ENCODE measurements at places on chromosomes 11 and 22.

GRCh38 chr11:47104261-47104950, 72.3 kb downstream of the ARFGAP2 start:
- DNase-seq = peak; percentile 34

GRCh38 chr11:42812361-42812760, 499.4 kb upstream of the API5 start:
- no peak for DNase-seq

DNA sequence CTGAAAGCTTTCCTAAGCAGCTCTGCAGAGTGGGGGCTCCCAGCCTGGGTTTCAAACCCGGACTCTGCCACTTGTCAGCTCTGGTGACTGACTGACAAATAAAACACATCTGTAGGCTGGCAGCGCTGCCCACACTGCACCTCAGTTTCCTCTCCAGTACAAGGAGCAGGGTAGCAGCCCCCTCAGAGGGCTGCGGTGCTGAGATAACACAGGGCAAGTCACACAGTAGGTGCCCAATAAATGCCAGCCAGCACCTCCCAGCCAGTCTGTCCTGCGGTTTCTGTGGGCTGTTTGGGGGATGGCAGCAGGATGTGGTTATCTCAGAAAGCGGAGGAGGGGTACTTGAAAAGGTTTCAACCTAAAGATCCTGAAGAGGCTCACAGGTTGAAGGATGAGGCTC, 1.5 kb downstream of the SYT12 start:
- no peak for DNase-seq

DNA sequence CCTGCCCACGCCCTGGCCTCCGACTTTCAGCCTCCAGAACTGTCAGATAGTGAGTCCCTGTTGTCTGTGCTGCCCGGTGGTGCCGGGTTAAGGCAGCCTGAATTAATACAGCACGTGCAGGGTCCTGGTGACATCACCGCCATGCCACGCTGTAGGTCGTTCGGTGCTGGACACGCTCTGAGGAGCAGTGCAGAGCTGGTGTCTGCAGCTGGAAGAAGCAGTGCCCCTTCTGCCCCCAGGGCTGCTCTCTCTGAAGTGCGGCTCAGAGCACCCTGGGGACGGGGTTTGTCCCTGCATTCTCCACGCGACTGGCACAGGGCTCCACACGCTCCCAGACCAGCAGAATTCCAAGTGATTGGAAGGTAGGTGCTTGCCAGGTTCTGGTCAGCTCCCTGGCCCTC, 831.5 kb downstream of the TBC1D22A start:
- DNase-seq = no peak

DNA sequence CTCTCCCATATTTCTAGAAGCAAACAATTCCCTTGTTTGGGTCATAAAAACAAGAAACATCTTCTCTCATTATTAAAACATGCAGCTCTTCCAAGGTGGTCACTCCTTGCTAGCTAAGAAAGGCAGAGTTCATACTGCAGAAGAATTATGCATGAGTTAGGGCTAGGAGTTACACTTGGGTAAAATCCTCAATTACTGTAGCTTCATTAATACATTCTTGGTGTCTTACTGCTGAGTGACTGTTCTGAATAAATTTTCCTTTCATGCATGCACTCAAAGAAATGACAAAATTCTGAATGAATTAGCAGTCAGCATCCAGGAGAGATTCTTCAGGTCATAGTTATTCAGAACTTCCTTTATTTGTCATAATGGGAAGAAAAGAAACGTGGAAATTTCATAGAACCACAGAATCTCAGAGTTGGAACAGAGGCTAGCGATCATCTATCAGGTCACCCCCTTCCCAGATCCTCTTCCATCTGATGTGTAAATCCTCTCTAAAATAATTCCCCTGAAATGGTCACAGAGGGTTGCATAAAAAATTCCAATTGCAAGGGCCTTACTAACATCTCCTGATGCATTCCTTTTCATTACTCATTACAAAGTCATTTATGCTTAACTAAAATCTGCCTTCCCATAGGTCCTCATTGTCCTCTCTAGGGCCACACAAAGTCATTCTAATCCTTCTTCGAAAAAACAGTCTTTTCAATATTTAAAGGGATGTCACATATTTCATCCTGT, 771.5 kb downstream of the DLG2 start:
- no peak for DNase-seq

- no peak for DNase-seq
Measured at GRCh38 chr11:69122630-69123431, 32.9 kb upstream of the SMIM38 start.

DNA sequence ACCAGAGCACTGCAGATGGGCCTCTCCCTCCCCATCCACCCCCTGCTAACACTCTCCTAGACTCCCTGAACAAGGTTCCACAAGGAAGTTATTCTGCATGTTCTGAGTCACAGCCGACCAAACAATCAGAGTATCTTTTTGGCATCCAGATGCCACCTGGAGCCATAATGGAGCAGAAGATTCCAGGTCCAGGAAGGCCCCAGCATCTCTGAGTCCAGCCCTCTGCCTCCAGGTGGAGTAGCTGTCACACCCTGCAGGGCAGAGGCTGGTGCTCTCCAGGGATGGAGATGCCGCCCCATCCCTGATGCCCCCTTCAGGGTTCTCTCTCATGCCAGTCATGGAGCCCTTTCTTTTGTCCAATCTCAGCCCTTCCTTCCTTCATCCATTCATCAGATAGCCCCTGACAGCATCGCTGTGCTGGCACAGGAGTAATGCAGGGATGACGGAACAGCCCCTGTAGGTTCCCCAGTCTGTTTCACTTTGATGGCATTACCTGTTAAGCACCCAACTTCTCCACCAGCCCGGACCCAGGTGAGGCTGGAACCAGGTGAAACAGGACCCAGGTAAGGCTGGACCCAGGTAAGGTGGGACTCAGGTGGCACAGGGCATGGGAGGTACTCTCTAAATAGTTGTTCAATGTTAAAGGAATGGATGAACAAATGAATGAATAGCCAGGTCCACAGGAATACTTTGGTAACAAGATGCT, 20.1 kb upstream of the TSKU start:
- no peak for DNase-seq

GRCh38 chr11:89327885-89328284, 150.2 kb downstream of the TYR start:
- no peak for DNase-seq

GRCh38 chr11:122756417-122756816, 81.9 kb upstream of the CRTAM start:
- DNase-seq = peak; percentile 18

- DNase-seq = no peak
Measured at GRCh38 chr22:49550766-49551362, 276.8 kb downstream of the BRD1 start.

DNA sequence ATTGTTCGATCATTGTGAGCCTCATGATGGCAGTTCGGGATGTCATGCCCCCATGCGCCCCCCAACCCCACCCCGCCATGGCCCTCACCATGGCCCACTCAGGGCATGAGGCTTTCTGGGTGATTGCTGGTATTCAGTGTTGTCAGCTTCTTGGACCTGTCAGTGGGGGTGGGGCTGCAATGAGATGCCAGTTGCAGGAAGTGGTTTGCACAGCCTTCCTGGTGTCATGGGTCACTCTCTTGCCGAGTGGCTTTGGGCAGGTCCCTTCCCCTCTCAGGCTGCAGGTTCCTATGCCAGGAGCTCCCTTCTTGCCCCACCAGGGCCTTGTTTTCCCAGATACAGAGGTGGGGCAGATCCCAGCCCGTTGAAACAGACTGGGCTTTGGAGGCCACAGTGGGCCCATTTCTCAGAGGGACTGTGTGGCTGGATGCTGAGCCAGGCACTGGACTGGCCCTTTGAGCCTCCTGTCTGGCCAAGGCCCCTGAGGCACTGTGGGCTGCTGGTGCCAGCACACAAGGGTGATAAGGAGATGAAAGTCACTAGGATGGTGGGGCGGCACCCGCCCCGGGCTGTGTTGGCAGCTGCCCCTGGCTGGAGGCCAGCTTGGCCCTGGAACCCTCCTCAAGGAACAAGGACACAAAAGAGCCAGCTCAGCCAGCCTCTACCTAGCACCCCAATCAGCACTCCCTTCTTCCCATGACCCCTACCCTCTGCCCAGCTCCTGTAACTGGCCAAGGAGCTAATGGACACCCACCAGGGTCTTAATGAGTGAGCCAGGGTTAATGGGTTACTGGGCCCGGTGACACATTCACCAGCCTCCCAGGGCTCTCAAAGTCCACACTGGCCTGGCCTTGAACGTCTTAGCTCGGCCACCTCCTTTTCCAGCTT, 1.5 kb upstream of the GGT1 start:
- DNase-seq = no peak

DNA sequence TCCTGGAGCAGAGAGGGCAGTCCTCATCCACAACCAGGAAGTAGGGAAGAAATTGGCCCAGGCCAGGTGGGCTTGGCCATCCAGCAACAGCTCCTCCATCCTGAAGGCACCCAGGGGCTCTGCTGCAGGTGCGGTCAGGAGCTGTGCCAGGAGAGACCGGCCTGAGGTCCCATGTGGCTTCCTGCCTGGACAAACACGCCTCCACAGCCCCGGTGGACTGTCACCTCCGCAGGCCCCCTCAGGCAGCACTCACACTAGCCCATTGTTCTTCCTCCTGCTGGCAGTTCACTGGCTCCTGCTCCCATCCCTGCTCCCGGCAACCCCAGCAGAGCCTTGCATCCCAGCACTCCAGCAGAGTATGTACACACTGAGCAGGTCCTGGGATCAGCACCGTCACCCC, 16.0 kb upstream of the POU2AF1 start:
- no peak for DNase-seq

- DNase-seq = no peak
Measured at GRCh38 chr11:9736365-9736764, 72.5 kb downstream of the SWAP70 start.

GRCh38 chr11:95595541-95595940, 194.0 kb downstream of the FAM76B start:
- DNase-seq = no peak

GRCh38 chr22:42925598-42925997, 68.5 kb upstream of the ARFGAP3 start:
- no peak for DNase-seq

DNA sequence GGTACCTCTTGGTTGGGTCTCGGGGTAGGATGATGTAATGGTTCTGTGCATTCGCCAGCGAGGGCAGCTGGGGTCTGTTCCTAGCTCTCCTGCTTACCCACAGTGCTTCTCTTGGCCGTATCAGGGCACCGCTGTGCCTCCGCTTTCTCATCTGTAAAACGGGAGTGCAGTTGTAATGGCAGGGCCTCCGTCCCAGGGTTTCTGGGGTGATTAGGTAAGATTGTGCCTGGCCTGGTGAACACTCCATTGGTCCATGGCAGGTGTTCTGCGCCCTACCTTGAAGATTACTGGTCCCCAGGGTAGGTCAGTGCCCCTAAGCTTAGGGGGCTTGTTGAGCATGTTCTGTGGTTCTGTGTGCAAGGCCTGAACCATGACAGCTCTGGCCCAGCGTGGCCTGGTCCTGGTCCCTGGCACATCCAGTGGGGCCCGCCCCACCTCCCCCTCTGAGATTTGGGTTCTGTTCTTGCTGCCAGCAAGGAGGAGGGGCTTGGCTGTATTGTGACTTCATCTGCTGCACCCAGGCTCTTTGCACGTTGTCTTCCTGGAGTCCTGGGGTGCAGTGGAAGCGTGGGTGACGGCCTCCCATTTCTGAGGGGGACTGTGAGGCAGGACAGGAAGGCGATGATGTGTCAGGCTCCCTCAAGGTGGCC, 4.9 kb downstream of the MYRF start:
- DNase-seq = peak; percentile 46

- no peak for DNase-seq
Measured at GRCh38 chr11:73399159-73399590, 23.0 kb downstream of the RELT start.

DNA sequence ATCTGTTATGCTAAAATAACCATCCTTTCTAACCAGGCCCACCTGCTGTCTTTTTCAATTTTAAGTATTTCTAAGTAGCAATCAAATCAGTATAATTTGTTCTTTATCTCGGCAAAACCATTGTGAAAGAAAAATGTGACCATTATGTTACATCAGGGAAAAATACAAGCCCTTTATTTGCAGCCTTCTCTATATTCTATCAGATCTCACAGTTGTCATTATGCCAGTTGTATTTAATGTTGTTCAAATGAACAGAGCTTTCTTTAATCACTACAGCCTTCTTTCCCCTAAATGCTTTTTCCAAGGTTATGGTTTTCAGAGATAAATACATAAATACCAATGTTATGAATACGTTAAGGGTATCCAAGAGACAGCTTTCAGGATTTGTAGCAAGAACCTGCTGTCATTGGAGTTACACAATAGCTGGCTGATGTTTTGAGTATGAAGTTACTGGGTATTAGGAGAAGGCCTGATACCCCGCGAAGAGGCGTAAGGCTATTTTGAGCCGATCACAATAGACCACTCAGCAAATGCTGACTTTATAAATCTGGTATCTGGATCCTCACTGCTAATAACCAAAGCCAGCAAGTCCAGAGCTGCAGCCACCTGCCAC, 406.3 kb downstream of the CADM1 start:
- no peak for DNase-seq

DNA sequence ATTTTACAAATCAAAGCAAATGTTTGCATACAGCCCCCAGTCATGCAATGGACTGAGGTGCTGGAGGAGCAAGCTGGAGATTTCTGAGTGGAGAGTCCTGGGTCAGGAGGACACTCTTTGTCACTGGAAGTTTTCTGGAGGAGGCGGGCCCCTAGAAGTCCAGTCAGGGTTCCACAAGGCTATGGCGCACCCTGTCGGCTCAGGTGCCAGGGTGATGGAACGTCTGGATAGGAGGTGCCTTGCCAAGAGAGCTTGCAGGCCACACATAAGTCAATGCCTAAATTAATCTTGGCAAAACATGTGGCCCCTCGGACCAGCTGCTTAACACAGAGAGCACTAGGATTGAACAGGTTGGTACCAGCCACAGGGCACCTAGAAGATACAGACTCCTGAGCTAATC, 174.7 kb upstream of the CADM1 start:
- no peak for DNase-seq
